Left lobe of liver (tissue), 2 donors: ENCODE measurements at places on chromosomes 16 and 17. TPM values are rescaled to one million over a fixed set of nuclear protein-coding genes. Genes with fewer than 3 reads are reported as not detected.

GRCh38 chr17:80513892-80514291 is 30.7 kb upstream of the RPTOR start:
- DNase-seq: no peak

DNA sequence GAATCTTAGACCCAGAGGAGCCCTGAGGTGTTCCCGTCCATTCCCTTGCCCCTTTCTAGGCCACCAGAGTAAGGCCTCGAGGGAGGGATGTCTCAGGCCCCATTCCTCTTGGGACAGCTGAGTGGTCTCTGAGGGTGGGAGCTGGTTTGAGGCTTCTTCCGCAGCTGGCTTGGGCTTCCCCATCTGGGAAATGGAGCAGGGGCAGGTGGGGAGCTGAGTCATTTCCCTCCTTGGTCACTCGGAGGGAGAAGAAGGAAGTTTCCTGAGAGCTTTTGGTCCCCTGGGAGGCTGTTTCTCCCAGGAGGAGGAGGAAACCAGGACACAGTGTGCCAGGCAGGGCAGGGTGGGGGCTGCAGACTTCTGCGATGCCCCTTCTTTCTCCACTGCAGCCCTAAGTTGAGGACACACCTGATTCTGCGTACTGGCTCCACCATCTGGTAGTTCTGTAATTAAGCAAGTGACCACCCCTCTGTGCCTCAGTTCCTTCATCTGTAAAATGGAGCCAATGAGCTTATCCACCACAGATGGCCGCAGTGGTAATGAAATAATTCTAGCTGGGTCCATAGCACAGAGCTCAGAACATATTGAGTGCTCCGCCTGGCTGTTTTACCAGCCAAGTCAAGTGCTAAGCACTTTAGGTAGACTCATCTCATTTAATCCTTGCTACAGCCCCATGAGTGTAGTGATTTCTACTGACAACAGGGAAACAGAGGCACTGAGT is 1.6 kb upstream of the KCNJ12 start:
- DNase-seq: no peak

DNA sequence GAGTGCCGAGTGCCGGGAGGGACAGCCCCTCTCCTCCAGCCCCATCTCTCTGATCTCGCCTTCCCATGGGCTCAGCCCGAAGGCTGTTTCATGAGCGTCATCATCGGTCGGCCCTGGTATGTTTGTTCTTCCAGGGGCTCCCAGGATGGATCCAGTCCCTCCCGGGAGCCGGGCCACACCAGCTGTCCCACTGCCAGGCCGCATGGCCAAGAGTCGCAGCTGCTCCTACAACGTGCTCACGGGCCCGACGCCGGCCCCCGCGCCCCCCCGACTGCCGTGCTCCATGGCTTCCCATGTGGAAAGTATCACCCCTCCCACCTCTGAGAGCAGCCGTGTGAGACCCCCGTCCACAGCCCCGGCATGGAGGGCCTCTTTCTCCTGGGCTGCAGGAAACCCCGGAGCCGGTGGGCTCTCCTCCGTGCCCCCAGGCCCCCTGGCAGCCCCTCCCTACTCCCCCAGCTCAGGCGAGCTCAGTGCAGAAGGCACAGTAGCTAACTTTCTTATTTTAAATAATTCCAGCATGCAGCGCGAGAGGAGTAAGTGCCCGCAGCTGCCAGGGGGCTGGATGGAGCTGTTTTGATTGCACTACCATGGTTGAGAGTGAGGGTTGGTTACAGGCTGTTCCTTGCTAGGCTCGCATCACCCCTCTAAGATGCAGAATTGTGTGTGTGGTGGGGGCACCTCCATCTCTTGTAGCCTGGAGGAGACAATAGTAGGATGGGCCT is 26.6 kb upstream of the GSE1 start:
- DNase-seq: no peak

The RHBDL1 gene
- total RNA-seq: 1.1 TPM

DNA sequence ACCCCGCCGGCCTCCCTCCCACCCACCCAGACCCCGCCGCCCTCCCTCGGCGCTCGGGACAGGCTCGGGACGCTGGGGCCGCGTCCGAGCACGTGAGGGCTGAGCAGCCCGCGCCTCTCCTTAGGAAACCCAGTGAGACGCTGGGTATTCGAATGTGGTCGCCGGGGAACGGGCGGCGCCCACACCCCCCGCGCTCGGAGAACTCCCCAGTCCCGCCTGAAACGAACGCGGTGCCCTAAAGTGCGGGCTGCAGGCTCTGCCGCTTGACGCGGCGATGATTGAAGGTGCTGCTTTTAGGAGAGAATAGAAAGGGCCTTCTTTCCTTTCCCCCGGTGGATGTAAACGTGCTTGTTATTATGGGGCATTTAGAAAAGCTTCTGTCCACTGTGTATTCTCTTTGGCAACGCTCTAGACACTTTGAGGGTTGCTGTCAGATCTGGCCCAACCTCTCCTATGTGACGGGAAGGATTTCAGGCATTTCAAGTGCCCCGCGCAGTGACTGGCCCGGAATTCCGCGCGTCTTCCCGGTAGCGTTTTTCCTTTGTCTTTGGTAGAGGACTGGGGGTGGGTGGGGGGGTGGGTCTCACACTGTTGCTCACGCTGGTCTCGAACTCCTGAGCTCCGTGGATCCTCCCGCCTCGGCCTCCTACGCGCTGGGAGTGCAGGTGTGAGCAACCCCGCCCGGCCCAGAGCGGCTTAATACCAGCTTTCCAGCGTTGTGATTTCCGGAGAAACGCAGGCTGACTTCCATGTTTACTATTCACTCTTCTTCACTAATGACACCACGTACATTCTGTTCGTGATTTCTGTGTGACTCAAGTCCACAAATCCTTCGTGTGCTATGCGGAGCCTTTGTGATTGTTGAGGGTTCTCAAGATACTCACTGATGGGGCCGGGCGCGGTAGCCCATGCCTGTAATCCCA is 21.8 kb upstream of the FOXK2 start:
- DNase-seq: no peak

The KRTAP3-2 gene
- not detected for total RNA-seq

- DNase-seq: no peak
Observed at GRCh38 chr17:45287526-45288500, 25.9 kb upstream of the SPATA32 start.

DNA sequence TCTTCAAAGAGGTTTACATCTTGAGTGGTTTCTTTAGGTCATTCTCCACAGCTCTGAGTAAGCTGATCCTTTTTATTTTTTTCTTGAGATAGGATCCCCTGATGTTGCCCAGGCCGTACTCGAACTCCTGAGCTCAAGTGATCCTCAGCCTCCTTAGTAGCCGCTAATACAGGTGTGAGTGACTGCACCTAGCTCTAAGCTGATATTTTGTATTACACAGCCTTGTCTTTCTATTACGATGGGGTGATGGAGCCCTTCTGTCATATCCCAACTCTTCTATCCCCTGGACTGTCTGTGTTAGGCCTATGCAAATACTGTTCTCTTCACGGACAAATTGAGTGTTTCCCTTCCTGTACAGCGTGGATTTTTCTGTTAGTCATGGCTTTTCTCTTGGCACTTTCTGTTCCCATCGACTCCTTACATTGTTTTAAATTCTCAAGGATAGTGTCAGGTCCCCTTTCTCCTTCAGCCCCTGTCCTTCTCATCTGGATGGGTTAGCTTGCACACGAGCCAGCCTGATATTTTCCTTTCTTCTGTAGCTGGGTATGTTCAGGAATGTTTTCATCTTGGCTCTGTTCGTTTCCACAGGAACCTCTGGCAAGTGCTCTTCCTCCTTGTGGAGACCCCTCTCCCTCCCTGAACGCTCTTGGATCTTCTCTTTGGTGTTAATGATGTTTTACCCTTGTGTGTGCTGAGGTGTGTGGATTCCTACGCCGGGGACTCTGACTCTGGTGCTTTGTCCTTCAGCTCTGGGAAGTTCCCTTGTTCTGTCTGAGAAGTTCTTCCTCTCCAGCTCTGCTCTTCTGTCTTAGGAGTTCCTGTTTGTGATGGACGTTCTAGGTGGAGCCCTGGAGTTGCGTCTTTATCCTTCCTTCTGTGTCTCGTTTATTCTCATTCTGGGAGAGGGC is 2.3 kb downstream of the BANP start:
- no peak for DNase-seq

DNA sequence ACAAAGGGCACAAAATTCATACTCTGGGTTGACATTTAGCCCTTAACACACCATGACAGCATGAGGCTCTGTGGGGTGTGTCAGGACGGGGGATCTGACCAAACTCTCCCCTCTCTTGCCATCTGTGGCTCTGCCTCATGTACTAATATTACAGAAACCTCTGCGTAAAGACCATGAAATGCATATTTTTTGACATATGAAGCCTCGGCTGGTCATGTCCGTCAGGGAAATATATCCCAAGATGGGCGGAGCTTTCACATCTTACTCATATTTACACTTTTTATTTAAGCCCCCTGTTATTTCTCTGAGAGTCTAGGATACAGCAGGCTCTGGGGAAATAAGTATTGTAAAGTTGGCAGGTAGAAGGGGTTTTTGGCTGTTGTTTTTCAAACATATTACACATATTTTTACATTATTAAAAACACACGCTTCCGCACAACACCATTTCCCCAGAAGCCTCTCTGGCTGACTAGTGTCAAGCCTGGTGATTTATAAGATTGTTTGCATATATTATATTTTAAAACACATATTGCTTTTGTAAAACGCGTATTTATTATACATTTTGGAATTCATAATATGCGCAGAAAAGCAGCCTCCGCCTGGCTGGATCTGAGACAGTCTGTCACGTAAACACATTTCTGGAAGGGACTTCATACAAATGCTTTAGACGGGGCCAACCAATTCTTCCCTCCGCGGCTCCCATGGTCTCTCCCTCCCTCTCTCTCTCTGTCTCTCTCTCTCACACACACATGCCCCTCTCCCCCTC is 237.7 kb upstream of the ZFHX3 start:
- DNase-seq: no peak

The KCTD13 gene
- 9.8 TPM for total RNA-seq
